ENCODE measurements at places on chromosomes 11 and 22. TPM values are rescaled to one million over a fixed set of nuclear protein-coding genes. Genes with fewer than 3 reads are reported as not detected.

Gene PRDX5
- total RNA-seq, result 279 TPM

Gene GPR83
- total RNA-seq, result 0.19 TPM

Gene SLC36A4
- 4.4 TPM for total RNA-seq

Gene NPAS4
- total RNA-seq, result not detected

DNA sequence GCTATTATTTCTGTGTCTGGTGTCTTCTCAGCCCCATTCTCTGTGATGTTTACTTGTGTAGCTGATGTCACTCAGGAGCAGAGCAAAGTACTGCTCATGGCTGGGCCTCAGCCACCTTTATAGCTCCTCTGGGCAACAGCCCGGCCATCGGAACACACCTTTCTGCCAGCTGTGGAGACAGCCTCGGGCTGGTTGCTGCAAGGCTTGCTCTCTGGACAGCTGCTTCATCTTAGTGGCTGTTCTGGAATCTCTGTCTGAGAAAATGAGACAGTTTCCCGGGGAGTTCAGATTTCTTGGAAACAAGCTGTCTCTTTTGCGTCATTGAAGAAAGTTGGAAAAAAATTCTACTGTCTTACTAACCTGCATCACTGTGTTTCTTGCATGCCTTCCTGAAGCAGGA is 20.0 kb downstream of the THY1 start:
- no peak overlapping the region for H3K4me3 ChIP-seq
- no peak overlapping the region for H3K27ac ChIP-seq
- no peak for DNase-seq
- H3K27me3 ChIP-seq, result no peaks in the 10 kb centered on the region

GRCh38 chr11:62269654-62270278 is at the start of gene SCGB2A2:
SCGB2A2 (plus strand) TSS chr11:62270158; CDS start chr11:62270217, 59 bp downstream.
- H3K36me3 ChIP-seq, result no peaks in the 10 kb centered on the region
- DNase-seq, result no peak
- no peak within 1 kb of the TSS for H3K4me3 ChIP-seq

GRCh38 chr11:15327786-15328231 is 213.1 kb downstream of the INSC start:
- H3K27me3 ChIP-seq, result no peaks in the 10 kb centered on the region
- no peak overlapping the region for H3K27ac ChIP-seq
- peak; percentile 53 for DNase-seq
- no peaks in the 10 kb centered on the region for H3K36me3 ChIP-seq
- H3K4me1 ChIP-seq, result no peaks in the 10 kb centered on the region
- H3K4me3 ChIP-seq, result no peak overlapping the region

- no peak for DNase-seq
- no peaks in the 10 kb centered on the region for H3K27me3 ChIP-seq
- H3K27ac ChIP-seq, result no peak overlapping the region
- H3K36me3 ChIP-seq, result no peaks in the 10 kb centered on the region
Observed at GRCh38 chr11:1508986-1509385, 22.4 kb upstream of the MOB2 start.

DNA sequence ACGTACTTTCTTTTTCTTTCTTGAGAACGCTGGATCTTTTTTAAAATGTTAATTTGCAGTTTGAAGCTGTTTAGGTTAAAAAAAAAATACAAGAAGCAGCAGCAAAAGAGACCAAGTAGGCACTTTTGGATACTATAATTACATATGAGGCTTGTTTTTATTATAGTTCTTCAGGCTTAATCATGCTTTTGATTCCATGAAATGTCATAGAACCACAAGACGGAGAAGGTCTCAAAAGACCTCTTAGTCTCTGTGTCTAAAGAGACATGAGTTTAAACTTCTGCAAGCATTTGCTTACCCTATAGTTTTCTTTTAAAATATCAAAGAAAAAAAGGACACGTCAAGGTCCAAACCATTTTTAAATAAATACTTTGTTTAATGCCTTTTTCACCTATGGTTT is 18.8 kb upstream of the MMP20 start:
- H3K4me1 ChIP-seq, result no peaks in the 10 kb centered on the region
- H3K27ac ChIP-seq, result no peak overlapping the region
- no peak overlapping the region for H3K4me3 ChIP-seq
- no peaks in the 10 kb centered on the region for H3K36me3 ChIP-seq

DNA sequence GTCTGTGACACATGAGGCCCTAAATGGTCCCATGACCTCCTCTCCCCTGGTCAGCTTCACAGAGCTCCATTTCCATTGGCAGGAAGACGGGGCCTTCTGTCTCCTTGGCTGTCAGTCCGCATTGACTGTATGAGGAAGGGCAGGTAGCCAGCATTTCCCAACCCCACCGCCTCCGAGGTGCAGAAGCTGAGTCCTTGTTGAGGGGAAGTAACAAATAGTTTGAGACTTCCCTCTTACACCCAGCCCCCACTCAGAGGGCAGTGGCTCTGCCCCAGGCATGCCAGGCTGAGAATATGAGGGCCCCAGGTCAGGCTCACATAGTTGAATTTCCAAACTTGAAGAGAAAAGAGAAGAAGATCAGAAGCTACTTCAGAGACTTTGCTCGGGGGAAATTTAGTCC is 611.1 kb downstream of the BRD1 start:
- H3K27ac ChIP-seq, result no peak overlapping the region
- no peaks in the 10 kb centered on the region for H3K27me3 ChIP-seq
- H3K4me3 ChIP-seq, result no peak overlapping the region
- no peaks in the 10 kb centered on the region for H3K36me3 ChIP-seq

GRCh38 chr22:50175921-50176849 is 5.7 kb downstream of the PANX2 start:
- no peak overlapping the region for H3K4me3 ChIP-seq
- H3K27me3 ChIP-seq, result peaks cover 10% of the 10 kb centered on the region
- peak; percentile 15 for DNase-seq
- H3K27ac ChIP-seq, result no peak overlapping the region
- H3K36me3 ChIP-seq, result no peaks in the 10 kb centered on the region

- no peak overlapping the region for H3K4me3 ChIP-seq
- no peak overlapping the region for H3K27ac ChIP-seq
- peak; percentile 15 for DNase-seq
- peaks cover 8% of the 10 kb centered on the region for H3K4me1 ChIP-seq
- H3K36me3 ChIP-seq, result no peaks in the 10 kb centered on the region
- H3K27me3 ChIP-seq, result peaks cover 15% of the 10 kb centered on the region
Observed at GRCh38 chr11:65903068-65903481, 2.9 kb upstream of the FOSL1 start.

DNA sequence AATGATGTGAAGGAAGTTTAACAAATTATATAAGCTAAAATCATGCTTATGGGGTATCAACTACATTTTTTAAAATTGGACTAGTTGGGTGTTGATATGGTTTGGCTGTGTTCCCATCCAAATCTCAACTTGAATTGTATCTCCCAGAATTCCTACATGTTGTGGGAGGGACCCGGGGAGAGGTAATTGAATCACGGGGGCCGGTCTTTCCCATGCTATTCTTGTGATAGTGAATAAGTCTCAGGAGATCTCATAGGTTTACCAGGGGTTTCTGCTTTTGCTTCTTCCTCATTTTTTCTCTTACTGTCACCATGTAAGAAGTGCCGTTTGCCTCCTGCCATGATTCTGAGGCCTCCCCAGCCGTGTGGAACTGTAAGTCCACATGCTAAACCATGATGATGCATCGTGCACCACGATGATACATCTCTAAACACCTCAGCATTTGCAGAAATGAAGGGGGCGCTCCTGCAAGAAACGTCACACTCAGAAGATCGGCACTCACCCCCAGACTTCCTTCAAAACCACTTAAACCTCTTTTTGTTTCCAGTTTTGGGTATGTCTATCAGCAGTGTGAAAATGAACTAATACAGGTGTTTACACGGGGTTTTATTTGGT is 340.0 kb downstream of the SHANK2 start:
- H3K4me1 ChIP-seq, result no peaks in the 10 kb centered on the region
- DNase-seq, result no peak
- no peak overlapping the region for H3K27ac ChIP-seq
- H3K27me3 ChIP-seq, result no peaks in the 10 kb centered on the region

DNA sequence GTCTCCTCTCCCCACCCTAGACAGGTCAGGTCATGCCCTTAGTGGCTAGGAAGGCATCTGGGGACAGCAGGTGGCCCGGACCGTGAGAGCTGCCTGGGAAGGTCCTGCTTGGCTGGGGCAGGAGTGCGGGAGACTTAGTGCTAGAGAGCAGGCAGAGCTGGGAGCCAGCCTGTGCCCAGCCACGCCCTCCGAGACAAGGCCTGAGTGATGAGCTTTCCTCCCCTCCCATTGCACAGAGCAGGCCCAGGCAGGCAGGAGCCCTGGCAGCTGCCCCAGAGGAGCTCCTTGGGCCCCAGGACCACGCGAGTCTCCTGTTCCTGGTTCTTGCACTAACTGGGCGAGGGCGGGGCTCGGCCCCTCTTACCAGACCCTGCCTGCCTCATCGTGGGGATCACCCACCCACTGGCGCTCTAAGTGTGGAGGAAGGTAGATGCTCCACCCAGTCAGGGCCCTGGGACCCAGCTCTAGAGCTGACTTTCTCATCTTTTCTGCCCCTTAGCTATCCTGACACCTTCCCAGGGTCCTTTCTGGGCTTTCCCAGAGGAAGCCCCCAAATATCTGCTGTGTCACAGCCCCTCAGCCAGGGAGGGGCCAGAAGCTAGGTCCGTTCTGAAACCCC is 44.9 kb downstream of the MACROD1 start:
- no peaks in the 10 kb centered on the region for H3K36me3 ChIP-seq
- H3K4me1 ChIP-seq, result peaks cover 23% of the 10 kb centered on the region
- H3K27me3 ChIP-seq, result no peaks in the 10 kb centered on the region
- no peak for DNase-seq

DNA sequence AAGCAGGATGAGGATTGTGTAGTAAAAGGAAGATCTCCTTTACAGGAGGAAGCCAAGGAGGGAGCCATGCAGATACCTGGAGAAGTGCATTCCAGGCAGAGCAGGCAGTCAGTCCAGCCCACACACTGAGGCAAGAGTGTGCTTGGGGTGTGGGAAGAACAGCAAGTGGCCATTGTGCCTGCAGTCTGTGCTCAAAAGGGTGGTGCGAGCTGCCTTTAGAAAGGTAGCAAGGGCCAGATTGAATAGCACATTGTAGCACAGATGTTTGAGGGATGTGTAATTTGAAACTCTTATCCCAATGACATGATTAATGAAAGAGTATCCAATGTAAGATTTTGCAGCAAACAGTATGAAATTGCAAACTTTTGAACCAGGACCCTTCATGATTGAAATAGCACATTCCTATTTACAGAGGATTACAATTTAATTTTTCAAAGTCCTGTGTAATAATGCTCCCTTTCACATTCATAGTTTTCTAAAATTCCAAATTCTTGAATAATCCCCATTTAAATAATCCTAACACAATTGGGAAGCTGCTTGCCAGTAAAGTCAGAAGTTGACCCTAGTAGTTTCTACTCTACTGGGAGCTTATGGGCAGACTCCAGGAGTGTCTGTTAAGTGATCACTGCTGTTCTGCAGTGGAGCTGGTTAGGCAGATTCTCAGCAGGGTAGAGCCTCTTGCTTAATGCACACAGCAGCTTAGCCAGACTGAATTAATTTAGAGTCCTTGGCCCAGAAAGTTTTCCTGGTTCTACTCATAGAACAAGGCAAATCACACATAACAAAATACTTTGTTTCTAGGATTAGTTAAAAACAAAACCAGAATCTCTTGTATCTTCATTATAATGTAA is 78.1 kb downstream of the CYB5R2 start:
- H3K4me3 ChIP-seq, result no peak overlapping the region
- no peak for DNase-seq
- peaks cover 18% of the 10 kb centered on the region for H3K4me1 ChIP-seq
- no peaks in the 10 kb centered on the region for H3K27me3 ChIP-seq
- peaks cover 18% of the 10 kb centered on the region for H3K36me3 ChIP-seq

GRCh38 chr11:114284021-114284420 is 12.2 kb upstream of the NNMT start:
- no peak for DNase-seq
- H3K27ac ChIP-seq, result no peak overlapping the region
- H3K4me1 ChIP-seq, result peaks cover 32% of the 10 kb centered on the region
- no peak overlapping the region for H3K4me3 ChIP-seq
- H3K27me3 ChIP-seq, result no peaks in the 10 kb centered on the region
- H3K36me3 ChIP-seq, result no peaks in the 10 kb centered on the region

Measured in heart left ventricle (tissue), 16 donors.